ENCODE measurements at places on chromosomes 5 and 9.
A peak's percentile ranks its signal among the peaks of the same experiment; 100 is the strongest.

- no peak for DNase-seq
These were observed 29.2 kb upstream of the MSH3 start for GRCh38 chr5:80625230-80625629.

DNA sequence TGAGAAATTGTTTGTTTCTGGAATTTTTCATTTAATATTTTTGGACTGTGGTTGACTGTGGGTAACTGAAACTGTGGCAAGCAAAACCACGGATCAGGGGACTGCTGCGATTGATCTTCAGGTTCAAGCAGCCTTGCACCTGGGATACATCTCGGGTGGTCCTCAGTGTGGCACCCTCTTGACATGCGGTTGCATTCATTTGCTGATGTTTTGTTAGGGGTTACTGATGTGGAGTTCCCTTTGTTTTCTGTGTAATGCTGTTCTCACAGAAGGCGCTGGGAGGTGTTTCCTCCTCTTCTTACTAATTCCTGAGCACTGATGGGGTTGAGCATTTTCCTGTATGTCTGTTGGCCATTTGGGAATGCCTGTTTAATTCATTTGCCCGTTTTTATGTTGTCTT lies 60.4 kb downstream of the EHMT1 start:
- no peak for DNase-seq

- DNase-seq: no peak
These were observed 6.1 kb downstream of the FBXL17 start for GRCh38 chr5:108375768-108376167.

GRCh38 chr5:58259685-58260152 lies 200.2 kb downstream of the PLK2 start:
- DNase-seq: no peak

GRCh38 chr9:29150606-29151005 lies 1577.3 kb upstream of the C9orf72 start:
- DNase-seq: no peak

DNA sequence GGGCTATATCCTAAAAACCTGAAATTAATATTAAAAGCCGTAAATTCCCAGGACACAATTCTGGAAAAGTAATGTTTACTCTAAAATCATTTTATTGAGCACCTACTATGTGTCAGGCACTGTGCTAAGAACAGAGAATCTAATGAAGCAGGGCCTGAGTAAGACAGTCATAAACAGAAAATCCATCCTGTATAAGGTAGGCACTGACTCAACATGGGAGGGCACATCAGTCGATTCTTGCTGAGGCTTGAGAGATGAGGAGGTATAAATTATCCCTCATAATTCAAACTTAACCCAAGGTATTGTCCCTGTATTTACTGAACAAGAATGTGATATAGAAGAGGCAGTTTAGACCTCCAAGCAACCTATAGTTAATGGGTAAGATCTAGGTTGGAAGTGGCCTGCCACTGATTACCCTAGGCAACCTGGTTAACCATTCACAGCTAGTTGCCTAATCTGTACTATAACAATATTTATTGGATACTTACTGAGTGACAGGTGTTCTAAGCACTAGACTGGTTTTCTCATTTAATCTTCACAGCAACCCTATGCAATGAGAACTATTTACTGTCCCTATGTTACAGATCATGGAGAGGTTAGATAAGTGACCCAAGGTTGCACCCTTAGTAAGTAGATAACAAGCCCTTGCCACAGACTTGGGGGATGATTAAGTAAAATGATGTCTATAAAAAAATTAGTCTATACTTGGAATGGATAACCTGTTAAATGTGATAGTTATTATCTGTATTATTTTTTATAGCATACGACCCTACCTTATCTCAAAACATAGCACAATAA lies 317.7 kb downstream of the PDE4D start:
- no peak for DNase-seq

GRCh38 chr5:168851902-168852321 lies 272.7 kb upstream of the PANK3 start:
- DNase-seq: peak; percentile 36

DNA sequence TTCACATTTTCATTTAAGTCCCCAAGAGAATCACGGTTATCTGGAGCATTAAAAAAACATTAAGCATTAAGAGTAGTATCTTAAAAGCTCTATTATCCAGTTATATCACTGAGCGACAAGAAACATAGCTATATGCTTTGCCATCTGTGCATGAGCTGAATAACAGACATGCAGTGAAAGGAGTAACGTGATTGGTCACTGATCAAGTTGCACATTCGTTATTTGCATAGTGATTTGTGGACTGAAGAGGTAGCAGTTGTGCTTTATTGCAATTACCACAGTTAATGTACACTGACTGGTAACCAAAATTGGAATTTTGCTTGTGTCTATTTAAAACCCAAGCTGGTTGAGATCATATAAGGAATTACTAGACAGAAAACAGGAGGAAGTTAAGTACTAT lies 107.4 kb downstream of the MCTP1 start:
- no peak for DNase-seq

GRCh38 chr5:17267106-17267505 lies 49.7 kb downstream of the BASP1 start:
- DNase-seq: no peak

- DNase-seq: no peak
These were observed 13.9 kb upstream of the KIF12 start for GRCh38 chr9:114112778-114113584.

GRCh38 chr5:14954616-14955343 lies 83.2 kb upstream of the ANKH start:
- no peak for DNase-seq

GRCh38 chr5:54390539-54391031 lies 64.9 kb upstream of the HSPB3 start:
- no peak for DNase-seq

- no peak for DNase-seq
These were observed 219.2 kb downstream of the EBF1 start for GRCh38 chr5:158880483-158881001.

GRCh38 chr5:54905942-54906537 lies 79.4 kb downstream of the ESM1 start:
- DNase-seq: no peak

DNA sequence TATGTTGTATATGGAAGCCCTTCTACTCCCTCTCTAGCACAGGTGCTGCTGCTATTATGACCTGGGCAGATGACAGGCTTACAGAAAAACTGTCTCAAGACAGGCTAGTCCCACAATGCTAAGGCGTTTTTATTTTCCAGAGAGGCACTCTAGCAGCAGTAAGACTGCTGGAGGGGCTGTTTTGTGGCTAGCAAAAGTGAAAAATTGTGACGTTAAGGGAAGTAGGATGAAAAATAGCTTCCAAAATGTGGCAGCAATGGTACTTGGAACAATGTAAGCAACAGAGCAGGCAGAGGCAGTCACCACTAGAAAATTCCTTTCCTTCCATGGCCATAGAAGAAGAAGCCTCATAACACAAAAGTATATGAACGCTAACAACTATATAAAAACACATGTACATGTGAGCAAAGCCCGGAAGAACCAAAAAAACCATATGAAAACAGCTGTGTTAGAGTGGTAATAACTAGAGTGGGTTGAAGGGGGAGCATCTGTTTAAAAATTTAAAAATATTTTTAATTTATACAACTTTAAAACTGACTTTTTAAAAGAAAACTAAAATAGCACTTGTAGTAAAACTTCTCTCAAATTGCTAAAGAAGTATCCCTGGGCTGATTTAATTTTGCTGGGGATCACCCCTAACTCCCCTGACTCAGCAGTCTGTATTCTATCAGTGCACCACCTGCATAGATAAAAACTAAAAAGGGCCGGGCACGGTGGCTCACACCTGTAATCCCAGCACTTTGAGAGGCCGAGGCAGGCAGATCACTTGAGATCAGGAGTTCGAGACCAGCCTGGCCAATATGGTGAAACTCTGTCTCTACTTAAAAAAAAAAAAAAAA lies 30.6 kb downstream of the CLINT1 start:
- DNase-seq: no peak

DNA sequence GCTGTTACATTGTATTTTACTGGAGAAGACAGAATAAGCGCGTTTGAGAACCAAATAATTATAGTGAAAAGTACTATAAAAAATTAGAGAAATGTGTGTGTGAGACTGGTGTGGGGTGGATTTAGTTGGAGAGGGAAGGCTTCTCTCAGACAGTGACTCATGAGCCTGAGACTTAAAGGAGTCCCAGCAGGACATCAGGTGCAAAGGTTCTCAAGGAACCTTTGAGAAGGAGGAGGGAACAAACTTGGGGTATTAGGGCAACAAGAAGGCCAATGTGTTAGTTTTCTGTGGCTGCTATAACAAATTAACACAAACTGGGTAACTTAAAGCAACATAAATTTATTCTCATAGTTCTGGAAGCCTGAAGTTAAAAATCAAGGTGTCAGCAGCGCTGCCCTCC lies 4.9 kb downstream of the DDX4 start:
- DNase-seq: no peak

DNA sequence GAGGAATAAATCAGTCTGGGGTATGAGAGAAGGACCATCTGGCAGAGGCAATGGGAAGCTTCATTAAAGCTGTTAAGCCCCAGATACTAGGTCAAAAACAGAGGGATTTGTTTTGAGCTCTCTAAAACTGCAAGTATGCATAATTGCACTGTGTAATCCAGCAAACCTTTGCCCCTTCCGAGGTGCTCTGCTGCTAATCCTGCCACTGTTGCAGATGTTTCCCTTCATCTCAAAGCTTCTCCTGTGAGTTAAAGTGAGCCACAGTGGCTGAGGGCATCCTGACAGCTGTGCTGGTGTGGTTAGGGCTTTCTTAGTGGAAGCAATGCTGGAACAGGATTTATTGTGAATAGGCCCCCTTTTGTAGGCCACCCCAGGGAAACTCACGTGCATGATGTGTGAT lies 160.3 kb upstream of the TRPC7 start:
- DNase-seq: no peak

GRCh38 chr9:87073692-87074091 lies 126.4 kb upstream of the GAS1 start:
- DNase-seq: no peak

DNA sequence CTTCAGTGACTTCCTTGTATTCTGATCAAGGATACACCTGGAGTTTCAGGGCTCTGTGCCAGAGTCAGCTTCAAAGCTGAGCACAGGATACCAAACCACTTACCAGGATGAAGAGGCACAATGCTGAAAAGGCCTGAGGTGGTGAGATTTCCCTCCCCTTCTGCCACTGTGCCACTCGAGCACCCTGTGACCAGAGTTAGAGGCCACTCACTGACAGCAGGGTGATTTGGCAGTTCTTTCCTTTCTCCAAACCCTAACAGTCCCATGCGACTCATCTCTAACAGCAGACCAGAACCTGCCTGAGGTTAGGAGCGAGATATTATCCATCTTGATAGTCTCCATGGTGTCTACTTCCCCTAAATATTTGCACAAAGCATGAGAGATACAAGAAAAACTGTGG lies 1.8 kb downstream of the PLGRKT start:
- no peak for DNase-seq

DNA sequence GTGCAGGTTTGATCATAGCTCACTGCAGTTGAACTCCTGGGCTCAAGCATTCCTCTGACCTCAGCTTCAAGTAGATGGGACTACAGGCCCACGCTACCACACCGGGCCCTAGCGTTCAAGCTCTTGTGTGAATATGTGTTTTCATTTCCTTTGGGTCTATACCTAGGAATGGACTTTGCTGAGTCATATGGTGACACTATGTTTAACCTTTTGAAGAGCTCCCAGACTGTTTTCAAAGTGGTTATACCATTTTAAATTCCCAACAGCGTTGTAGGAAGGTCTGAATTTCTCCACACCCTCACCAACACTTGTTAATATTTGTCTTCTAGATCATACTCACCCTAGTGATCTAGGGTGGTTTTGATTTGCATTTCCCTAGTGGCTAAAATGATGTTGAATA lies 33.5 kb downstream of the FAF2 start:
- no peak for DNase-seq

- DNase-seq: no peak
These were observed 7.3 kb downstream of the PTGES2 start for GRCh38 chr9:128120061-128120740.

DNA sequence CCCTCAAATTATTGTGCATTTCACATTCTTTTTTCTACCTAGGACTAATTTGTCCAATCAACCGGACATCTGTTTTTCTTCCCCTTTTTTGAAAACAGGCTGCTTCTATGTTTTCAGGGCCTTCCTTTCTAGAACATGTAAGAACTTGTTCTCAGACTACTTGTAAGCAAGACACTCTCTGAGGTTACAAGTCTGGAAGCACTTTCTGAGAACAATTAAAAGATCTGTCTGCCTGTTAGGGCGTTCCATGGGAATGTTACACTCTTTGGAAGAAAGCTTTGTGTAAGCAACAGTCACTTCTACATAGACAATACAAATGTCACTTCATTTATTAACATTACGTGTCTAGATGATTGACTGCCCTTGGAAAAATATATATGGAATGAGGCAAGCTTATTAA lies 50.9 kb upstream of the HSPB3 start:
- DNase-seq: no peak

Data from frontal cortex (tissue), 4 donors.